ENCODE measurements at places on chromosomes 1 and 21.

- no peak for DNase-seq
Measured at GRCh38 chr1:57553666-57554065, 129.8 kb upstream of the DAB1 start.

- DNase-seq = no peak
Measured at GRCh38 chr1:236938760-236939159, 65.5 kb downstream of the MT1HL1 start.

- no peak for DNase-seq
Measured at GRCh38 chr1:2276803-2277580, 48.9 kb downstream of the SKI start.

DNA sequence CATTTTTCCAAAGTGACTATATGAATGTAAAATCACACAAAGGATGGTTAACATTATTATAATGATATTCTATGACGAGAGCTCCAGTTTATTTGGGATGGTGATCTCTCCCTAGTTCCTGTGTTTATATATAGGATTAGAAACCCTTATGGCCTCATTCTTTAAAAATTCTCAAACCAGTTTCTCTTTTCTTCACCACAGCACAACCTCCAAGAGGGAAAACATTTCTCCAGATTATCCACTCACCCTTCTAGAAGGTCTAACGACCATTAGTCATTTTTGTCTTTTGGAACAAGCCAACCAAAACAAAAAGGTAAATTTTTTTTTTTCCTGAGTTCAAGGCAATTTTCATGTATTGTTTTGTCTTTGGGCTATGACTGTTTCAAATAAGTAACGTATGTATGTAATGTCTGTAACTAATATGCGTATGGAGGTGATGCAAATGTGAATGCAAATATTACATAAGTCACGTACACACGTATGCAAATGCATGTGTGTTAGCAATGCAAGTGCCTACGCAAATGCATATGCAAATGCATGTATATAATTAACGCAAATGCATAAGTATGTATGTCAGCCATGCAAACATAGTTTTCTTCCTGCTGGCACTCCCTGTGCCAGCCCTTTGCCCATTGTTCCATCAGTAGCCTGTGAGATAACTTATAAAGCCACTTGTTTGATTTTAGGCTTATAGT lies 72.5 kb upstream of the MORC3 start:
- peak; percentile 97 for DNase-seq

DNA sequence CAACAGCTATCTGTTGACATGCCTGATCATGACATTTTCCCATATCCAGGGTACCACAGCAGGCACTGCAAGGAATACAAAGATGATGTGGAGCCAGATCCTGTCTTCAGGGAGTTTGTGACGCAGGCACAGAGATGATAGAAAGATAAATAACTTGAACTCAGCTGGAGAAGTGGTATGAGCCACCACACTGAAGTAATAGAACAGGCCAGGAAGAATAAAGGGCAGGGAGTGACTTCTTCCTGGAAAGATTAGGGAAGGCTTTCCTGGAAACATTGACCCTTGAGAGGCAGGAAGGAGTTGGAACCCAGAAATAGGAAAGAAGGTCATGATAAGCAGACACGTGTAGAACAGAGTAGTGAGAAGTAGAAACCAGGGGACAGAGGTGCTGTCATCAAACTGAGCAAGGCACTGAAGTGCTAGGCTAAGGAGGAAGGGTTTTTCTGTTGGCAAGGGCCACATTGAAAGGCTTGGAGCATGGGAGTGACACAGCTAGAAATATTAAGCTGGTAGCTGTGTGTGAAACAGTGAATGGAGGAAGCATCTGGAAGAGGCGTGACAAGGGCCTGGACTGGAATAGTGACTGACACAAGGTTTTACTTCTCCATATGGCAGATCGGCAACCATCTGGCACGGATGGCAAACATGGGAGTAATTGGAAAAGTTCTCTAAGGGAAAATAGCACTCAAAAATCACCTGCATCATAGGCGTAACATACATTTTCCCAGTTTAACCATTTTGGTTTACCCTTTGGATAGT lies 68.4 kb downstream of the AK5 start:
- no peak for DNase-seq

DNA sequence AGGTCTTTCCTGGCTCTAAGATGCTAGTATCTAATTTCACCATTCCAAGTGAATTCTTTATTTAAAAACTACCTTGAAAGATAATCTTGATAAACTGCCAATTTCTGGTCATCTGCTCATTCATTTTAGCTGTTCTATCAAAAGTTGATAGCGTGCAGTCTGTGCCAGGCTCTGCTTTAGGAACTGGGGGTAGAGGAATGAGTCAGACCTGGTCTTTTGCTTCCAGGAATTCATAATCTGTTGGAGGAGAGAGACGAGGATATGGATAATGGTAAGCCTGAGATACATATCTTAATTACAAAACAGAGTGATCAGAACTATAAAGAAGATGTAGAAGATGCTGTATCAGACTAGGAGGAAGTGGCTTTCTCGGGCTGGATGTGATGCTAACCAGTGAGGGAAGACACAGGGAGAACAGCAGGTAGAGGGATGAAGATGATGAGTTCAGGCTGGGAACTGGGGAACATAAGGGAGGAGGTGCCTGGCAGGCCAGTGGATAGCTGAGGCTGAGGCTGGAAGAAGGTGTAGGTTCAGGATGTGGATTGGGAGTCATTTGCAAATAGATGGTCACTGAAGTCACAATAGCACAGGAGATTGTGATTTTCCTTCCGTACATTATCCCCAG lies 12.3 kb upstream of the PHC2 start:
- no peak for DNase-seq

DNA sequence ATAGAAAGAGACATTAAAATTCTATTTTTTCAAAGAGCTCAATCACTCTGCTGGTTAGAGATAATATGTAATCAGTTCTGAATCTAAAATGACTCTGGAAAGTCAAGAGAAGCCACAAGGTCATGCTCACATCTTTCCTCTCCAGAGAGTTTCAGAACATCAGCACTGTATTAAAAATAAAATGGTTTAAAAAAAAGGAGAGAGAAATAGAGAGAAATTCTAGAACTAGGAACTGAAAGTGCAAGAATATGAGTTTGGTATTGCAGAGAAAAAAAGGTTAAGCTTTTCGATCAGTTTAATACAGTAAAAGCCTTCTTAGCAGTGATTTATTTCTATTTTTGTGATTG lies 44.0 kb upstream of the DIPK1A start:
- DNase-seq = no peak

- DNase-seq = no peak
Measured at GRCh38 chr1:28982198-28982597, 67.8 kb downstream of the EPB41 start.

DNA sequence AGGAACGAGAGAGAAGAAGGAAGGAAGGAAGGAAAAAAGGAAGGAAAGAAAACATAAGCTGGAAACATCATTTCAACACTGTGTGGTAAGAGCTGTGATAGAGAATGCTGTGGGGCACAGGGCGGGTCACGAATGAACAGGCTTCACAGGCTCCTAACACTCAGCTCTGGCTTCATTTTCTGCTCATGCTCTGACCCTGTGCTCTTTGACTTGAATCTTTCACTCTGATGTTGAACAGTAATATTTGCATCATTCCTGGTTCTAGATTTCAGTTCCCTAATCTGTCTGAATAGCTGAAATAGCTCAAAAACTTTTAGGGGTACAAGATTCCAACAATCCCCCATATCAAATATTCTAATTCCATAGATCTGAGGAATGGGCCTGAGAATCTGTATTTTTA lies 207.3 kb downstream of the LHX8 start:
- no peak for DNase-seq

GRCh38 chr1:31412732-31413404 lies at the start of gene SERINC2:
TSS of gene SERINC2 (plus strand) at chr1:31413213. CDS start at chr1:31413266, 53 bp downstream.
- no peak for DNase-seq

DNA sequence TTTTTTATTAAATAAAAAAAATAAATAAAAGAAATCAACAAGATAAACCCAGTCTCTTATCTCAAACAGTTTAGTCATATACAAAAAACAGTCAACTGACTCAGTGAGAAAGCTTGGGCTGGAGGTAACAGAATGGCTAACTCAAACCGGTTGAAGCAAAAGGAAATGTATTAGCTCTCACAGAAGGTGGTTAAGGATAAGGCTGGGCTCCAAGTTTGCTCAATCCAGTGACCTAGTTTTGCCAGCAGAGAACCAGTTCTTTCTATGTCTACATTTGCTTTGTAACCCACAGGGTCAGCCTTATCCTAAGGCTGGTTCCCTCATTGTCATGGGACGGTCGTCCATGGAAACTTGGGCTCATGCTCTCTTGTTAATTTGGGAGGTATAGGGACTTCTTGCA lies 144.5 kb upstream of the L1TD1 start:
- DNase-seq = no peak

DNA sequence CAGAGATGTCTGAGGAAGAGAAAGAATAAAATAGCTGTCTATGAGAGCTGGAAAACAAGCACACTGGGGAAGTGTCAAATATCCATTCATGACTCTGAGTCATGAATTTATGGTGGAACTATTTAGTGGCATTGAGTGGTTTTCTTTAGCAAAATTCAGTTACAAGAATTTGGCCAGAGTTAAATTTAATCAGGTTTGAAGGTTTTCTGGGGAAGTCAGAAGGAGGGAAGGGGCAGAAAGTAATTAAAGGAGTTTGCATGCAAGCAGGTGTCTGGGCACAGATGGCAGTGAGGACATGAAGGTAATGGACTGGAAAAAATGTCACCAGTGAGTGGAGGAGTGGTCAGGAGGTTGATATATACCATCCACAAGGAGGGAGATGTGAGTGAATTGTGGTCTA lies 121.9 kb upstream of the IVNS1ABP start:
- no peak for DNase-seq

DNA sequence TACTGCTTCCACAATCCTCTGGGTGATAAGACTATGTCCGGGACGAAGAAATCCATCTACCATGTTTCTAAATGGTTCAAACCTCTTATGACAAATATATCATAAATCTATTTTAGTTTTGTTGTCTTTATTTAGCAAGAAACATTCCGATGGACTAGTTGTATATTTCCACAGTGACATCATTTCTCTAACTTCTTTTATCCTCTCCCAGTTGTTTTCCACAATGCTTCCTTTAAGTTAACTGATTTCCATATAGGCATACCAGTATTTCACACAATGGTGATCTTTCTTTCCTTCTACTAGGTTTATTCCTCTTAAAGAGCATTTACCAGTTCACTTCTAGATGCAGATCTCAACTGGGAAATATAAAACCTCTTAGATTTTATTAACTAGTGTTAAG lies 44.8 kb downstream of the USP1 start:
- DNase-seq = no peak

GRCh38 chr1:204213668-204214662 lies at the start of gene GOLT1A:
TSS of gene GOLT1A (minus strand) at chr1:204213988. CDS start at chr1:204213906, 82 bp downstream.
- peak; percentile 67 for DNase-seq

DNA sequence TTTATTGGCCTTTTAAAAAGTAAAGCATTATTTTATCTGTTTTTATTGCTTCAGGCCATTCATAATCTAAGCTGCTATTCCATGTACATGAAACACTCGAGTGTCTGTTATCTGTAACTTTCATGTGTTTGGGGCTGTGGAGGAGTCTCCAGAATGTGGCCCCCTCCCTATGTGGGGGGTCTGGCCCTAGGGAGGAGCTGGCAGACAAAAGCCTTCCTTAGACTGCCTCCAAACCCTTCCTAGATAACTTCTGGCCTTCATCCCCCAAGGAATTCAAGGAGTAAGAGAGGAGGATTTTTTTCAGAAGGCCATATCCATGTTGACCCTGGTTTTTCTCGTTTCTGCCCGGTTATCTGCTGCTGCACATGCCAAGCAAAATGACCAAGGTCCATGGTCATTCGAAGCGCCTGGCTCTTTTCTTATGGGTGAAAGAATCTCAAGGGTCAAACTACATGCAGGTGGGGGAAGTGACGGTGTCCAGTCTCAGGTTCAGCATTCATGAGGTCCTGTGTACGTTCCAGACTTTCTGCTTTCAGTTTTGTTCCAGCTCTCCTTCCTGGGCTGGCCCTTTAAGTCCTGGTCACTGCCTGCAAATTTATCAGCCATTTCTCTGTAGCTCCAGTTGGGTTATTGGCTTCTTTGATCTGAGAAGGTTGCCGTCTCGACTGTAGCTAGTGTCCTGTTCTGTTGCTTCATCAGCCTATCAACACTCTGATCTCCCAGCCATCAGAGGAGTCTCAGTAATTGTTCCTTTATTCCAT lies 8.3 kb downstream of the TENT5C start:
- no peak for DNase-seq

DNA sequence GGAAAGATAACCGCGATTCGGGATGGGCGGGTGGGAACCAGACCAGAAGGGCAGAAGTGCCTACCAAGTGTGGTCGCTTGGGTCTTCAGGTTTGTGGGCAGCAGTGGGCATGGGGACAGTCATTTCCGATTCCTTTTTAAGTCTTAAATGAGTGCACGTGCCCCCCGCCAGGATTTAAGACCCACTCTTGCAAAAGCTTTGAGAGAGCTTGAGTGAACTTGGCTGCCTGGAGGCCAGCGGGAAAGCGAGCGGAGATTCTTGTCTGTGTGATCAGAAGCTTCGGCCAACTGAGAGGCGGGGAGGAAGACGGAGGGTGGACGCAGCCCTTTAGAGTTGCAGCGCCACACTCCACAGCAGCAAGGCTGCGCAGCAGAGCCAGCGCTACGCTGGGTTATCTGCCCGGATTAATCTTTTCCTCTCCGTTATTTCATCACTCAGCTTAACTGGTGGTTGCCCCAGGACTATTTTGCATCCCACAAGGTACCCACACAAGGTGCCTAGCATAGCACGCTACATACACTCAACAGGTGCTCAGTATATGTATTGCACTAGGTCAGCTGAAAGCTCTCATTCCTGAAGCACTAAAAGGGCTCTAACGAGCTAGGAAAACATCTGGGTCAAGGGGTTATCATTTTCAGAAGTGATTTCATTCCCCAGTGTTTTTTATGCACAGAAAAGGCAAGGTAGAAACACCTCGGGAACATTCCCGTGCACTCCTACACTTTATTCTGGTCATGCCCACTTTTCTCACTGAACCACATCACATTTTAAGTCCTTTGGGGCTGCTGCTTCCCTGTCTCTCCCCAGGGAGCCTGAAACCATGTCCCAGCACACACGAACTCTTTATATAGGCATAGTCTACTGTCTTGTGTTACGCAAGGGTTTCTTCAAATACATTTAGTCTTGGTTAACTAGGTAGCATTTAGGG lies 1.5 kb upstream of the BATF3 start:
- DNase-seq = no peak

GRCh38 chr1:212233321-212233720 lies 51.9 kb upstream of the PPP2R5A start:
- DNase-seq = no peak

GRCh38 chr1:159705904-159706256 lies 8.5 kb downstream of the CRP start:
- no peak for DNase-seq

- DNase-seq = no peak
Measured at GRCh38 chr1:160346958-160347357, 3.8 kb downstream of the NCSTN start.

DNA sequence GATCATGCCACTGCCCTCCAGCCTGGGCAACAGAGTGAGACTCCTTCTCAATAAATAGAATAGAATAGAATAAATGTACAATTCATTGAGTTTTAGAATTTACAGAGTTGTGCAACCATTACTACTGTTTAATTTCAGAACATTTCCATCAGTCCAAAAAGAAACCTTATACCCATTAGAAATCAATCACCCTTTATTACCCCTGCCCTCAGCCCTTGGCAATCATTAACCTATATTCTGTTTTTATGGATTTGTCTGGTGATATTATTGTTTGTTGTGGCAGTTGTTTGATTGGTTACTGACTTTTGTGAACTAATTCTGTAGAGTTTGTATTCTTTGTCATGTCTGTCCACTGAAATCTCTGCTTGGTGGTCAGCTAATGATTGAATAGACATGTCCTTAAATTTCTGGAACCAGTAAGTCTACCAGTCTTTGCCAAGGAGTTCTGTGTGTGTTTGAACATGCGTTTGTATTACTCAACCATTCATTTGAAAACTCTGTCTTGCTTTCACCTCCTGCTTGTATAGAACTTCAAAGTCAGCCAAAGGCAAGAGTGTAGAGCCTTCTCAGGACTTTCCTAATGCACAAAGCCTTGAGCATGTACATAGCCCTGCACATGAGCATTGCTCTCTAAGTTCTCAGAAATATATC lies 208.8 kb downstream of the GPR52 start:
- DNase-seq = no peak
